CD4-positive, alpha-beta T cell treated with Interleukin-1 beta for 1 hour (primary cell): ENCODE measurements at places on chromosomes 2 and 18.

- DNase-seq = no peak
These were observed 501 bp downstream of the RETREG2 start for GRCh38 chr2:219178377-219179175.

- no peak for DNase-seq
These were observed 160.2 kb upstream of the NCK2 start for GRCh38 chr2:105584435-105585010.

GRCh38 chr2:52501715-52502475 is 1265.7 kb upstream of the CHAC2 start:
- no peak for DNase-seq

DNA sequence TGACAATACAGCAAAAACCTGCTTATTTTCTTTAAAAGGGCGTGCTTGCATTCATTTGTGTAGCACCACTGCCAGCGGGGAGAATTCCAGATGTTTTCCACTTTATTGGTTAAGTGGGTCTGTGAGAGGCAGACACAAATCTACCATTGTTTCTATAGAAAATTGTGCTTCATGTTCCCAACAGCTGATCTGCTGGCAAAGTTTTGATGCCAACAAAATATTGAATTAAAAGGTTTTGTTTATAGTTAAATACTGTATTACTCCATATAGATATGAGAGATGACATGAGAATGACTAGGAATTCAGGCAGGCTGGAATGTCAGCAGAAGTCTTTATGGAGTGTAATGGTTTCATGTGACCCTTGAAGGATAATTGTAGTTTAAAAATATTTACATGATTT is 182.7 kb downstream of the MC4R start:
- DNase-seq = no peak
